ENCODE measurements at places on chromosomes 2 and 18. TPM values are rescaled to one million over a fixed set of nuclear protein-coding genes. Genes with fewer than 3 reads are reported as not detected.
A peak's percentile ranks its signal among the peaks of the same experiment; 100 is the strongest.

- no peak for DNase-seq
These were observed 52.4 kb downstream of the AKAIN1 start for GRCh38 chr18:5144629-5145028.

- no peak for DNase-seq
These were observed 4.7 kb upstream of the ORC2 start for GRCh38 chr2:200968162-200968561.

GRCh38 chr2:223944166-223944702 is 901 bp downstream of the WDFY1 start:
- DNase-seq: peak; percentile 45

IL36RN gene
- polyA plus RNA-seq: not detected

- no peak for DNase-seq
These were observed 28.7 kb upstream of the COL5A2 start for GRCh38 chr2:189208254-189208653.

DNA sequence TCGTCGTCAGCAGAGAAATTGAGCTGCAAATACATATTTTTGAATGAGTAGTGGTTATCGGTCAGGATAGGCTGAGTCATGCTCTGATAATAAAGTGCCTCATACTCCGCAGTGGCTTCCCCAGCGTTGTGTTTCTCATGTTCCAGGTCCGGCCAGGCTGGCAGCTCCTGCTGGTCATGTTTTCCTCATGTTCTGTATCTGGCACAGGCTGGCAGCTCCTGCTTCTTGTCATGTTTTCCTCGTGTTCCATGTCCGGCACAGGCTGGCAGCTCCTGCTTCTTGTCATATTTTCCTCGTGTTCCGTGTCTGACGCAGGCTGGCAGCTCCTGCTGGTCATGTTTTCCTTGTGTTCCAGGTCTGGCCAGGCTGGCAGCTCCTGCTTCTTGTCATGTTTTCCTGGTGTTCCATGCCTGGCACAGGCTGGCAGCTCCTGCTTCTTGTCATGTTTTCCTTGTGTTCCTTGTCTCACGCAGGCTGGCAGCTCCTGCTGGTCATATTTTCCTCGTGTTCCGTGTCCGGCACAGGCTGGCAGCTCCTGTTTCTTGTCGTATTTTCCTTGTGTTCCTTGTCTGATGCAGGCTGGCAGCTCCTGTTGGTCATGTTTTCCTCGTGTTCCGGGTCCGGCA is 148.9 kb downstream of the ATP9B start:
- no peak for DNase-seq

DNA sequence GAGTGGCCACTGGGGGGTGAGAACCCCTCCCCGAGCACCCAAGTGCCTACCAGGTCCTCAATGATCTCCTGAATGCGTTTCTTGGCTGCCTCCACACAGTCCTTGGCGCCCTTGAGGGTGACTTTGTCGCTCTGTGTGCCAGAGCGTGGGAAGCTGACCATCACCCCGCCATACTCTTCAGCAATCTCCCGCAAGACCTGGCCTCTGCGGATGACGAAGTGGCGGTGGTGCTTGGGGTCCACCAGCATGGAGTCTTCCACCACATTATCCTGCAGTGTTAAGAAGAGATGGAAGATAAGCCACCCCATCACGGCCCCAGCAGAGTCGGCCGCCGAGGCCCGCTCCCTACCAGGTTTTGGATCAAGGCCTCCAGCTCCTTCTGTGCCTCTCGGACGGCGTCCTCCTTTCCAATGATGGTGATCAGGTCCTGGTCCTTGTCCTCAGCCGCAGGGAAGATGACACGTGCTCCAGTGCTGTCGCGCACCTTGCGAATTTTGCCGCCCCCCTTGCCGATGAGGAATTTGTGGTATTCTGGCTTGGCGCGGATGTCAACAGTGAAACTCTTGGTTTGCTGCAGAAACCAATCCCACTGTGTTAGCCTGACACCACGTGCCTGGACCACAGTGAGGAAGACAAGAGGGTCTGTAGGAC is 51.2 kb downstream of the ANO7 start:
- DNase-seq: no peak

DNA sequence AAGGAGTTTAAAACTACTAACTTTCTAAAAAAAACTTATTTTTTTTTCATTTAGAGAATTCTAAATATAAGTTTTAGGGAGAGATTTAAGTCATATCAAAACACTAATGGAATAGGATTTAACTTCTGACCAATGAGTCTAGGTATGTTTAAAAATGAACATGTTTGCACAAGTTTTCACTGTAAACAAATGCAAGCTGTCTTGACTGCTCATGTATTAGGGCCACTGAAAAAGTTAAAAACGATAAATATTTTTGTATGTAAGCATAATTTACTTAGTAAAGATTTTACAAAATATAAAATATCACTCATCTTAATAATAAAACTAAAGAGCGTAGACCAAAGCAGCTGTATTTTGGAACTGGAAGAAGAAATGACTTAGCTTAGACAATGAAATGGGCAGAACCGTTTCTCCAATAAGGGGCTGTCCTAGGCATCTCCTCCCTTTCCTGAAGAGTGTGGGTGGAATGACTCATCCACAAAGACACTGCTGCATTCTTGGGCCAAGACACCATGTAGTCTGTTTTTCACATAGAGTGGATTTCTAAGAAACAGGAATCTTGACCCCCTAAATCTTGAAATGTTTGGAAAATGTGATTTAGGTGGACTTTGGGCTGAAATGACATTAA is 118.8 kb downstream of the MEP1B start:
- DNase-seq: no peak

KIF5C gene
- polyA plus RNA-seq: 27.1 TPM

All from left lung (tissue), 14 donors.